ENCODE measurements at places on chromosomes 2 and 18. TPM values are rescaled to one million over a fixed set of nuclear protein-coding genes. Genes with fewer than 3 reads are reported as not detected.

The PRKCE gene
- 12.5 TPM for total RNA-seq

The ST6GAL2 gene
- 0.09 TPM for total RNA-seq

The DNAJB2 gene
- 41.7 TPM for total RNA-seq

The EIF4E2 gene
- 49.1 TPM for total RNA-seq

The NLRC4 gene
- not detected for total RNA-seq

The STAT4 gene
- 0.54 TPM for total RNA-seq

The MAL gene
- total RNA-seq = not detected

The TMEM247 gene
- not detected for total RNA-seq

The IGFBP5 gene
- 334 TPM for total RNA-seq

The EN1 gene
- total RNA-seq = 0.63 TPM

The ANKRD53 gene
- total RNA-seq = 6.5 TPM

The PDCD1 gene
- total RNA-seq = not detected

The SPP2 gene
- not detected for total RNA-seq

The NEUROD1 gene
- total RNA-seq = not detected

The PSMA8 gene
- total RNA-seq = not detected

The FNDC4 gene
- 7.3 TPM for total RNA-seq

The DSEL gene
- 108 TPM for total RNA-seq

All from fibroblast of the aortic adventitia (primary cell).